ENCODE measurements at places on chromosomes 4 and X.

DNA sequence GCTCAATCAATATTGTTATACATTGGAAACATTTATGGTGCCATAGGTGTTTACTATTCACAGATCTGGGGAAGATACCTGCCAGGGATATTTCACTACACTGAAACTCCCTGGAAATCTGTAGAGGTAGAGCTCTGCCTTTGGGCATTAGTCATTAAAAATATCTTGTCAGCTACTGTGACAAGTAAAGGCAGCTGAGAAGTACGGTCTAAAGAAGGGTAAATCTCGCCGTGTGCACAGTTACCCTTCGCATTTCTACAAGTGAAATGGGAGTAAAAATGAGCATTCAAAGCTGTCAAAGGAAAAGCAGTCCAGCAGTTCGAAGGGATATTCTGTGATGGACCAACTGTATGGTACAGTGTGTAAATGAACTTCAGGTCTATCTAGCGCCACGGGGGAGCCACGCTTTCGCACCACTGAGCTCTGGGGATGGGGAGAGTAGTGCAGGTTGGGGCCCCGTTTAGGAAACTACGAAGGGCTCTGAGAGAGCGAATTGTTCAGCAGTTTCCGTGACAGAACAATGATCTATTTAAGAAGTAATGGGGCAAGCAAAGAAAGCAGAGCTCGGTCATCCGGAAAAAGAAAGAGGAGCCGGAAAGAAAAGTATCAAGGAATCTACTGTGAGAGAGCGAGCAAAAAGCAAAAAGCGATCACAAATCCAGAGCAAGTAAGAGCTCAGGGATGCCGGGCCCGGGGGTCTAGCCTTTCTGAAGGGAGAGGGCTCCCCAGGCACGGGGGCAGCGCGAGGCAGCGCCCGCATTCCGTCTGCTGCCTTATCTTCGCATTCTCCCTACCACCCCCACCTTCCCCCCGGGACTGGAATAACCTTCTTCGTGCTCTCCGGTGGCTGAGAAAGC lies 646 bp downstream of the TIGD4 start:
- no peak for DNase-seq

GRCh38 chr4:6732441-6733357 lies 16.7 kb downstream of the BLOC1S4 start:
- DNase-seq, result peak; percentile 24

DNA sequence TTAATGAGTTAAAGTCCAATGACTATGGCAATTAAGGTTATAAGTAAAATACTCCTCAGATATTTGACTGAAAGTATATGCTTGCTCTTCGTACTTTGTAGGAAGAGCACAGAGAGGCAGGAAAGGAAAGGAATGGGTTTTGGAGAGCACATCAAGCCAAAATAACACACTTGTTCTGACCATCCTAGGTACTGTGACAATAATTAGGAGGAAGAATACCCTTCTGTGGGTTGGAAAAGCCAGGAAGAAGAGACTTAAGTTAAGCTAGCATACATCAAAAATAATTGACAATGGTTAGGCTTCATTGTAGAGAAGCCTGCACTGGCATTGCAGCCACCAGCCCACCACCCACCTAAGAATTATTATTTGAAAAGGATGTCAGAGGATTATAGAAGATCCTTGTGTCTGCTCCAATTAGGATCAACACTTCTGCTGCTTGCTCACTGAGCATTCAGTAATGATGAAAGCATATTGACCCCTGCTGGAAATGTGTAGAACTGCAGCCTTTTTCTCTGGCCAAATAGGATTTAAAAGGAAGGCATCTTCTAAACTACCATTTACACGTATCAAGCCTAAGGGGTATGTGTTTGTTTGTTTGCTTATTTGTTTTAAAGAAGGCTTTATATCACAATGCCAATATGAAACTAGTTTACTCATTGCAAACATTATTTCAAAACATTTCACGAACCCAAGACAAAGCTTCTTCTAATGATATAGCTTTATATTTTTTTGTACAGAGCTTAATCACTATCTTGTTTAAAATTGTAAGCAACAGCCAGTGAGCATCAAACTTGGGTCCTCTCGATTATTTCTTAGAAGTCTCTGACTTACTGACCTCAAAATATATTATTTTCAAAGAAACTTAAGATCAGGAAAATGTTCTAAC lies 286.2 kb upstream of the TET2 start:
- DNase-seq, result no peak

DNA sequence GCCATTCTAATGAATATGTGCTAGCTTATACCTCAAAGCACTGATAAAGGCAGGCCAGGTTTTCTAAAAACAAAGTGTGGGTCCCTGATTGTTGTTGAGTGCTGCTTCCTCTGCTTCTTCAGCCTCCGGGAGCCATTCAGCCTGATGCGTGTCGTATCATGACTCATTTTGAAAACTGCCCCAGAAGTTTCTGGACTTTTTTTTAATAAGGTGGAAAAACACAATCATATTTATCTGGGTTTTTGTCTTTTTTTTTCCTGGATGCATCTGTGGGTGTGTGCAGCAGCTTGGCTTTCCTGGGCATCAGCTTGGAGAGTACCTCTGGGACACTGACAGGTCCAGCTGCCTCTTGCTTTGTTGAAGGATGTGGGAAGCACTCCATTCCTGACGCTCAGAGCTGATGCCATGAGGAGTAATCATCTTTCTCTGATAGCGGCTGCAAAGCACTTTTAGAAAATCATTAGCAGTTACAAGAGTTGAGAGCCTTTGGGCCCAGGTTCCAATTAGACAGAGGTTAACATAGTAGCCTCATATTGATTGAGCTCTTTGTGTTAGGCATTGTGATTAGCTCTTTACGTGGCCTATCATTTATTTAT lies 66.9 kb downstream of the PARM1 start:
- DNase-seq, result no peak

GRCh38 chr4:99028187-99028586 lies 32.7 kb downstream of the METAP1 start:
- DNase-seq, result no peak

DNA sequence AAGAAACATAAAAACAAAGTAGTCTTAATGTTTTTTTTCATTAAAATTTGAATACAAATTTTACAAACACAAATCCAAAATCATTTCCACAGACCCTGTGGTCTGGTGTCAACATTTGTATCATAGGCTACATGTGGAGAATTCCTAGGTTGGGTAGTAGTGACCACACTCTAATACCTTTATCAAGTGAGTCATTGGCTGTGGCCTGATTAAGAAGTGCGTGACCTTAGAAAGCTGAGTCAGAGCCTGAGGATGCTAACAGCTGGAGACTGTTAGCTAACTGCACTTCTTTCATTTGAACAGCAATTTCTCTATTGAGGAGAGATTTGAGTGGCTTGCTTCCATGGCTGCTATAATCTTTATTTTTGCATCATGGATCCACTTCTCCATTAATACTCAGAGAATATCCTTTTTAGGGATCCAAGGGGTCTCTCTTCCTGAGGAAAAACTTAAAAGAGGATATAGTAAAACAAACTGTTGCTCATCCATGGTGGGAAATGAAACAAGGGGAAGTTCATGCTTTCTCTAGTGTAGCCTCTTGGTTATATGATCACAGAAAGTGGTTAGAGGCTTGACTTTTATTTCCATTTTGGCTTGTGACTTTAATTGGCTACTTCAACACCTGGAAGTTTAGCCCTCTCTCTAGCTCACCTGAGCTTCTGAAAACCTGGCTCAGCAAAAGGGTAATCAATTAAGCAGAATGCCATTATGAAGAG lies 335.8 kb downstream of the PABPC4L start:
- DNase-seq, result no peak

GRCh38 chrX:17030580-17031270 lies 84.3 kb downstream of the REPS2 start:
- no peak for DNase-seq

- DNase-seq, result no peak
Observed at GRCh38 chr4:138891631-138892031, 124.0 kb upstream of the NOCT start.

DNA sequence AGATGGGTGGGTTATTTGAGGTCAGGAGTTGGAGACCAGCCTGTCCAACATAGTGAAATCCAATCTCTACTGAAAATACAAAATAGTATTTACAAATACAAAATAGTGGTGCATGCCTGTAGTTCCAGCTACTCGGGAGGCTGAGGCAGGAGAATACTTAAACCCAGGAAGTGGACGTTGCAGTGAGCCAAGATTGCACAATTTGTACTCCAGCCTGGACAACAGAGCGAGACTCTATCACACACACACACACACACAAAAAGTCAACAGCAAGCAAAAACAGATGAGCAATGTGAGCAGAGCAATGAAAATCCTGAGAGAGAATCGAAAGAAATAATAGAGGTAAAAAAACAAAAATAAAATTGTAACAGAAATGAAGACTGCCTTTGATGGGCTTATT lies 168.8 kb downstream of the PCDH18 start:
- DNase-seq, result no peak

DNA sequence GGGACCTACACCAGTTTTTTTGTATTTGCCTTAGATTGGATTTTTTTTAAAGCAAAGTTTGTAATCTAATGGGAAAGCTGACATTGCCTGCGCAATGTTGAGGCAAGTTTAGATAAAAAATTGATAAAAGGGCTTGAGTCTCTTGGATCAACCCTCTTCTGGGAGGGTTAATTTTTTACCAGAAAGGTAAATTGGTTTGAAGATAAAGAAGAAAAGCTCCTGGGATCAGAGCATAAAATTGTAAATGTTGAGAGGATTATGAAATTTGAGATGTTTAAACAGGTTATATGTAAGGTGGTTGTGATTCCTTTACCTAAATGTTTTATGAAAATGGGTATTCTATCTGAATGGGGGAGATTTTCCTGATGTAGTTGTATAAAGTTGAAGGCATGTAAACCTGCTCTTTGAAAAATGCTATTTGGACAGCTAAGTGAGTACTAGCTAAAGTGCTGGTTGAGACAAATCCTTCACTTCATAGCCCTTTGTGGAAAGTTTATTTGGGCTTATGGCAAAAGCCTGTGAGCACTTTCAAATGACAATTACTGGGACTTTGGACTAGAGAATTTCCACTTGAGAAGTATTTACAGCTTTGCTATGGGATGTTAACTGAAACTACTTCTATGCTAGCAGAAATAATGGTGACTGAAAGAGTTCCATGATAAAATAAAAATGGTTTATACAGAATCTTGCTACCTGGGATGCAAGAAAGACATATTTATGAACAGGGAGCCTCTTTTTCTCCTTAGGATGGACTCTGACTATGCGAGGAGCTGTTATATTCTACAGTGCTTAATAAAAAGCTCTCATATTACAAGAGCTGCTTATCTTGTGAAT lies 56.2 kb downstream of the UGT2B10 start:
- no peak for DNase-seq

GRCh38 chrX:27987862-27988646 lies 6.8 kb upstream of the DCAF8L1 start:
- DNase-seq, result no peak

- DNase-seq, result peak; percentile 12
Observed at GRCh38 chr4:24912252-24913118, at the start of gene CCDC149. Gene CCDC149, minus strand, starts transcription at chr4:24913042. Its CDS starts 178 bp downstream, at chr4:24912864.

- DNase-seq, result no peak
Observed at GRCh38 chr4:83503974-83504373, 19.1 kb upstream of the ABRAXAS1 start.

DNA sequence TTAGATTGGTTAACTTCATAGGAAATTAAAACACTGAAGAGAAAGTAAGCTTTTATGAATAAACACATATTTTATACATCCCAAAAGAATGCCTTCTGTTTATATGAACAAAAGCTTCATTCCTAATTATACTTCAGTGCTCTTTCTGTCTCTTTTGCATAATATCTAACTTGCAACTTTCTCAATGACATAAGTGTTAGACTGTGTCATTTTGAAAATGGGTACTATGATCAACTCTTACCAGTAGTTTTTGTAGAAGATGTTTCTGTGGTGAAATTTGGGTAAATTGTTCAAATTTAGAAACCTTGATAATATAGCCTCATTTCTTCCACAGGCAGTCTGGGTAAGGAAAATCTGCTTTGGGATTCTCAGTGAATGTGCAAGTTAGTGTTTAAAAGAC lies 991.4 kb downstream of the CCSER1 start:
- no peak for DNase-seq

GRCh38 chrX:119488749-119489148 lies 20.5 kb downstream of the SLC25A5 start:
- DNase-seq, result no peak

DNA sequence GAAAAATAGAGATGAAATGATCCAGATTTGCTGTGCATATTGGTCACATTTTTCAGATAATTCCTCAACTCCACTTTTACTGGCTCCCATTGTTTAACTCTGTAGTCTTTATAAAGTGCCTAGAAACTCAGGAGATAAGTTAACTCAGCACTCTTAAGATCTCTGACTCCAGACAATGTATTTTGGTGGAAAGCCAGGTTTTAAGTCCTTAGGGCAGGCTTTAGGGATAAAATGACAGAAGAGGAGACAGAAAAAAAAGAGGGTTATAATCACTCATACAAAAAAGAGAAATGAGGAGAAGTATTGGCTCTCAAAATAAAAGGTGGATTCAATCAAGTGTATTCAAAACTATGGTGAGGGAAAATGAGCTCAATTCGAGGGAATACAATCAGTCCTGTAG lies 674.8 kb upstream of the INTU start:
- DNase-seq, result no peak

DNA sequence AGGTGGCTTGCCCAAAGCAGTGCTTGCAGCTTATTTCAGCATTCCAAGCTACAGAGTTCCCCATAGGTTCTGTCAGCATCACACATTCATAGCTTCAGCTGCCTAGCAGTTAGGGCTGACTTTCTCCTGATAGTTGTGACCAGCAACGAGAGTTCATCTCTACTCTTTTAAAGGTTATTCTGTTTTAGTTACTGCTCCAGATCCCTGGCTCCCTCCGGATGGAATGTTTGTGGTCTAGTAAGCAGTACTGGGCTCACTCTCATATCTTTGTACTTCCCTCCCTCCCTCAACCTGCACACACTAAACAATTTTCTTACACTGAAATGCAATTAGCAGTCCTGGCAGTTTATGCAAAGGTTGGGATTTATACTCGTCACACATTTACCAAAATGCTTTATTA lies 43.9 kb downstream of the PTTG2 start:
- DNase-seq, result no peak

GRCh38 chr4:105548483-105548882 lies 3.9 kb upstream of the ARHGEF38 start:
- no peak for DNase-seq

All from GOT3 (cell line).